ENCODE measurements at places on chromosomes 7 and 10. TPM values are rescaled to one million over a fixed set of nuclear protein-coding genes. Genes with fewer than 3 reads are reported as not detected.

Gene TSPAN12
- 3.2 TPM for total RNA-seq

Gene C10orf71
- not detected for total RNA-seq

Gene PLAC9
- total RNA-seq = 0.50 TPM

Gene SYT15B
- not detected for total RNA-seq

Gene PDAP1
- total RNA-seq = 23.0 TPM

Gene PSD
- total RNA-seq = 0.56 TPM

Gene ZNF804B
- not detected for total RNA-seq

Gene LEP
- total RNA-seq = not detected

Gene TAS2R3
- total RNA-seq = 2.8 TPM

Gene IDI2
- total RNA-seq = not detected

Gene HOXA9
- total RNA-seq = 7.8 TPM

Gene SORBS1
- total RNA-seq = 9.8 TPM

Gene PTPN20
- 8.5 TPM for total RNA-seq

Gene PIP
- total RNA-seq = not detected

Gene PON3
- total RNA-seq = 0.50 TPM

Gene HTR5A
- not detected for total RNA-seq

Gene DPYSL4
- total RNA-seq = 7.5 TPM

Gene MIOS
- 27.5 TPM for total RNA-seq

GRCh38 chr10:26486990-26487850 lies 49.1 kb downstream of the APBB1IP start:
- DNase-seq = peak; percentile 57

- peak; percentile 36 for DNase-seq
These were observed 5.4 kb downstream of the PRF1 start for GRCh38 chr10:70596860-70597809.

- peak; percentile 1 for DNase-seq
These were observed 20.4 kb downstream of the GNG11 start for GRCh38 chr7:93941945-93942344.

GRCh38 chr7:5291301-5291700 lies 8.6 kb downstream of the SLC29A4 start:
- DNase-seq = no peak

DNA sequence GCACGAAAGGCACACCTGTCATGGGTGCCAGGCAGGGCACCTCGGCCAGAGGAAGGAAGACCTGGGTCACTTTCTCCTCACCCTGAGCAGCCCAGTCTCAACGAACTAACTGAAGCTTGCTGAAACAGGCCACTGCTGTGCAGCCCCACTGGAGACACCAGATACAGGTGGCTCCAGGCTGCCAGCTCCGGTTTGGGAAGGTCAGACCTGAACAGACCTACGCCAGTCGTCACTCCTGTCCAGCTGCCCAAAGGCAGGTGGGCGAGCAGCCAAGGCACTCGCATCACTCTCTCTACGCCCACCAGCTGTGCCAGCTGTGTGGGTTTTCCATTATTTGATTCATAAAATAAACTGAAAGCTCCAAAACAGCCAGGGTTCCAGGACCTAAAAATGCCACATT lies 256.1 kb downstream of the ZMYND11 start:
- peak; percentile 1 for DNase-seq

- peak; percentile 16 for DNase-seq
These were observed 63.4 kb downstream of the VAX1 start for GRCh38 chr10:117074621-117075020.

DNA sequence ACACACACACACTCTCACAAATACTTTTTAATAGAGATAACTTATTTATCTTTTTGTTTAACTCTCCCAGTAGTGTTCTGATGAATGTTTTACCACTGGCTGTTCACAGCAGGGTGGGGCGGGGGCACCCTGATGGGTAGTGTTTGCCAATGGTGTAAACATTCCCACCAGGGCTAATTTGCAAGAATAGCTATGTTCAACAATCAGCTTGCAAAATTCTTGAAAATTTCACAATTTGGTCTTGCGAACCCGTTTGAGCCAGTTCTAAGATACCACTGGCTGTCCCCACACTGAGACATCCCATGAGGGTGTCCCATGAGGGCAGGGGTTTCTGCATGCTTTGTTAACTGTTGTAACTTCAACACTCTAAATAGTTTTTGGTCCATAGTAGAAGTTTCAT lies 348.5 kb downstream of the CXCL12 start:
- DNase-seq = no peak

DNA sequence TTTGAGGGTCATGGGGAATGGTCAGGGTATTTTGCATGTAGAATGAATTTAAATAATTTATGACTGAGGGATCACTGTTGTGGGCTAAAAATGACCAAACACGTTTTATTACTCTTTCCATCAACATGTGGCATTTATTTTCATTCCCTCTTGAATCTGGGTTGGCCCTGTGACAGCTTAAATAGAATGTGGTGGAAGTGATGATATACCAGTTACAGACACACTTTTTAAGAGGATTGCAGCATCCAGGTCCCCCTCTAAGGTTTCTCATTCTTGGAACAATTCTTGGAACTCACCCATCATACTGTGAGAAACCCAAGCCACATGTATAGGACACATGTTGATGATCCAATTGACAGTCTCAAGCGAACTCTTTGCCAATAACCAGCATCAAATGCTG lies 272.4 kb downstream of the ETV1 start:
- DNase-seq = no peak

GRCh38 chr7:105097619-105098018 lies 83.6 kb downstream of the KMT2E start:
- DNase-seq = no peak

DNA sequence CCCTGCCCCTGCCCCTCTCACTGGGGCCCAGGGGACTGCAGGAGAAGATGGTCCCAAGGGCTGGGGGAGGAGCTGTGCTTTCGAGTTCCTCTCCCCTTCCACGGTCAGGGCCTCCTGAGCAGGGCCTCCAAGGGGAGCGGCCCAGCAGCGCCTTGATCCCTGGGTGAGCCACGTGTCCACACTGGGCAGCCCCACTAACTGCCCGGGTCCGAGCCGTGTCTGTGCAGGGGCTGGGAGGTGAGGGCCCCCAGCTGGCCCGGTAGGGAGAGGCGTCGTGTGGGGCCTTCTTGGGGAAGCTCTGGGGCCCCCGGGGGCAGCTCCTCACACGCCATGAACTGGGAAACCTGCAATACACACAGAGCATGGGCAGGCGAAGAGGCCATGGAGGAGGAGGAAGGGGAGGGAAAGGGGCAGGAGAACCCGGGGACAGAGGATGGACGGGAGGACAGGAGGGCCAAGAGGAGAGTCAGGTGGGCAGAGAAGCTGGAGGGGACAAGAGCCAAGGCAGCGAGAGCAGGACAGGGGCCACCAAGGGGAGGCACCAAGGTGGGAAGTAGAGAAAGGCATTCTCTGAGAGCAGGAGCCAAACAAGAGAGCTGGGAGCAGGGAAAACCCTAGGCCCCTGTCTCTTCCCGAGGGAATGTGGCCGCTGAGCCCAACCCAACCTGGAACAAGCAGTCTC lies 32.8 kb downstream of the KCNH2 start:
- no peak for DNase-seq

- DNase-seq = no peak
These were observed 11.1 kb downstream of the PRPF18 start for GRCh38 chr10:13597909-13598308.

DNA sequence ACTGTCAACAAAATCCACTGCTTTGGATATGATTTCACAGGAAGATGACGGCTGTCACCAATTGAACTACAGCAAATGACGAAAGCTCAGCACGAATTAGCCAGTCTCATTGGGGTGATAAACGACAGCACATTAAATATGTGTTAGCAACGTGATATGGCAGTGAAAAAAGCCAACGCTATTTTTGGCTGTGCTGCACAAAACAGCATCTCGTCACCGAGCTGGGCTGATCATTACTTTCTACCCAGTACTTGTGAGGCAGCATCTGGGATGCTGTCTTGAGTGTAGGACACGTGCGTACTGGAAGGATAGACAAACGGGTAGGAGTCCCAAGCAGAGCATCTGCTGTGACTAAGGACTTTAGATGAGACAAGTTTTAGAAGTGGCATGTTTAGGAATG lies 138.3 kb downstream of the EXOC4 start:
- DNase-seq = no peak

GRCh38 chr10:79260811-79261740 lies 86.2 kb upstream of the PPIF start:
- DNase-seq = no peak

DNA sequence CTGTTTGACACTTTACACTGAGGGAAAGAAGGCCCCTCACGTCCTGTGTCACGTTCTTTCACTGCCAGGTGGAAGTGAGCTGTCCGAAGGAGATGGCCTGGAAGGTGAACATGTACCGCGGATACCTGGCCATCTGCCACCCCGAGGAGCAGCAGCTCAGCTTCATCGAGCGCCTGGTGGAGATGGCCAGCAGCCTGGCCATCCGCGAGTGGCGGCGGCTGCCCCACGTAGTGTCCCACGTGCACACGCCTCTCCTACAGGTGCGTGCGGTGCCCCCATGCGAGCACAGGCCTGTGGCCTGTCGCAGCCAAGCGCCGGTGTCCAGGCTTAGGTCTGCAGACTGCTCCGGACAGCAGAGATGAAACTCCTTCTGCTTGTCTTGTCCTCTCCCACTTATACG lies 103.4 kb downstream of the TRRAP start:
- DNase-seq = no peak

DNA sequence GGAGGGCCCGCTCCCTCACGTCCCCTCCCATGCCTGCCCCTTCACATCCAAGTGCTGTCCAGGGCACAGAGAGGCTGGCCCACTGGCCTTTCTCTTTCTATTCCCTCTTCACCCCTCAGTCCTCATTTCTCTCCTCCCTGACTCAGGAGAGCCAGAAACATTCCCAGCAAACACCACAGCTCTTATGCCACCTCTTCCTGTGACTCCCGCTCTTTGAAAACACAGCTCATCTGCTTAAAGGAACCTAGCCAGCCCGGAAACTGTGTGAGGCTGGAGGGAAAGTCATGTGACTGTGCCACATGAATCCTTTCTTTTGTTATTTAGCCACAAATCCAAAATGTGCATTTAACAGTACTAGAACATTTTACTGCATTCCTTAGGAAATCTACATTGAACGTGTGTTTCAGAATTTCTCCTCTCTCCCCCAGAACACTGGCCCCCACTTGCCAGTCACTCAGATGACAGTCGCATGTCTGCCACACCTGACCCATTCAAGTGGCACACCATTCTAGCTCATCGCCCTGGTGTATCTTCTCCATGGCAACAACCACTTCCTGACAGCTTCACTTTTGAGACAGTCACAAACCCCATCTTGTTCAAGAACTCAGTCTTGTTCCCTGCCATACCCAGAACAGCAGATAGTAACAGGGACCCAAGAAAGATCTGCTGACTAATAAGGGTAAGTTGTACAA lies 42.8 kb downstream of the GRB10 start:
- DNase-seq = no peak

GRCh38 chr7:10483671-10484070 lies 490.0 kb upstream of the PHF14 start:
- peak; percentile 55 for DNase-seq

DNA sequence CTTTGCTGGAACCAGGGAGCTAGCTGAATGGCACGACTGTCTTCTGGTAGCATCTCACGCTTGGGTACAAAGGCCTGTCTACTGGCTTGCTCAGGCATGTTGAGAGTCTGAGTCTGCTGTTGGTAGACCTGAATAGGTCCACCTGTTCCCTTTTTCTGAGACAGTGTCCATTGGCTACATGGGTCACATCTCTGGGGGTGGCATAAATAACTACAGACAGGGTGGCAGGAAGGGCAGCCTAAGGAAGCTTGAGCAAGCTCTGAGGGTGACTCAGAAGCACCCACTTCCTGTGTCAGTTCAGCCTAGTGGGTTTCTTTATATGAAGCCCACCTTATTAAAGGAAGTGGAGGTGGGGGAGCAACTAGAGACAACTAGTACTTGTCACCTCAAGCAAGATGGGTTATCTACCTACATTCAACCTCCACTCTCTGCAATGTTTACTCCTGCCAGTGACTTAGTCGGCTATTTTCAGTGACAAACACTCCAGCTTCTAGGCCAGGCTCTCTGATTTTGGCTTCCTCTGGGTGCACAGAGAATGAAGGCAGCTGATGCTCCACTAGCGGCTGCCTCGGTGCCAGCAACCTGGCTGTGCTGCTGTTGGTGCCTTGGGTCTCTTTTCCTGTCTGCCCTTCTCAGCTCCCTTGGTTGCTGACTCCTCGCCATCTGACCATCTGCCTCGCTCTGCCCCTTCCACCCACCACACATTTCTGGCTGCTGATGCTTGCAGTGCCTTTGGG lies 5.7 kb upstream of the ZYX start:
- DNase-seq = no peak

DNA sequence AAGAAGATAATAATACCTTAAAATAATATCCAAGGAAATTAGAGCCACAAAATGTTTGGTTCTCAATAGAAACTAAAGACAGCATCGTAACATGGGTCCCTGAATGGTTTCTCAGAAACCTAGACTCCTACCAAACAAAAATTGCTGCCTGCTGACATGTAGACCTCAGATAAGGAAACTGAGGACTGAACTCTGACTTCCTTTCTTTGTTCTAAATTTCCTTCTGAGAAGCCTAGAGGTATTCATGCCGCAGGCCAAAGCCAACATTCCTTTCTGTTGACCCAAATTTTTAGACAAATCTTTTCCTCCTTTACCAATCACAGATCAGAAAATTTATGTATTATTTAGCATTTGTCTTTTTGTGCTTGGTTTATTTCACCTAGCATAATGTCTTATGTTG lies 816.7 kb upstream of the PHF14 start:
- no peak for DNase-seq

DNA sequence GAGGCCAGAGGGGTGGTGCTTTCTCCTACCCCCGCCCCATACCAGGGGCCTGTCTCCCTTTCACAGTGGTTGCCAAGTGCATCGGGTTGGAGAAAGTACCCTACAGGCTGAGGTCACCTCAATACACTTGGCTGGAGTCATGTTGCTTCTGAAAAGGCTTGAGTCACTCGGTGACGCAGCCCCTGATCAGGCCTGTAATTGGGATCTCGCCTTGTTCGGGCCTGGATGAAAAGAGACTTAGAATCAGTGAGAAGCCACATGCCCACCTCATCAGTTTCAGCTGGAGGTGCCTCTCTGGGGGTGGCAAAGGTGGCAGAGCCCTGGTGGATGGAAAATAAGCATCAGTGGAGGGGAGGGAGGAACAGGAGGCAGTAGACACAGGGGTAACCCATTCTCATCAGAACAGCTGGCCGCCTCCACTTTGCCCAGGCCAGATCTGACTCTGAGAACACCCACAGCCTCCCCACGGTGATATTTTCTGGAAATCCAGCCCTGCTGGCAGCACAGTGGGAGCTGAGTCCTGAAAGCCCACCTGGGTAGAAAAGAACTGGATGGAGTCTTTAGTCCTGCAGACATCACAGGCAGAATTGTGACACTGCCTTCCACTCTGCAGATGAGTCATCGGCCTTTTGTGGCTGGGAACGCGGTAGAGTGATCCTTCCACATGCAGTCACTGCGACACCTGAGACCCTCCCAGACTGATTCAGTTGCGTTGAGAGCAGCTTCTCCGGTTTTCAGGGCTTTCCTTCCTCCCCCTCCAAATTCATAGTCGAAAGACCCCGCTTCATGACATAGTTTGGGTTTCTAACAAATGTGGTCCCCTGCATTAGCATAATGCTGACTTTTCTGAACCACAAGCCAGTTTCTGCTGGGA lies 108.0 kb downstream of the GRK5 start:
- peak; percentile 73 for DNase-seq

- no peak for DNase-seq
These were observed 198.9 kb downstream of the WDR37 start for GRCh38 chr10:1255118-1255517.

- DNase-seq = no peak
These were observed 25.1 kb upstream of the SAMD8 start for GRCh38 chr10:75086278-75086934.

GRCh38 chr10:92965314-92965713 lies 95.3 kb upstream of the CYP26C1 start:
- DNase-seq = peak; percentile 28
